GM04503 (cell line): ENCODE measurements at places on chromosomes 6 and 20.

- DNase-seq, result no peak
Measured at GRCh38 chr6:157614026-157614568, 208.9 kb upstream of the SNX9 start.

DNA sequence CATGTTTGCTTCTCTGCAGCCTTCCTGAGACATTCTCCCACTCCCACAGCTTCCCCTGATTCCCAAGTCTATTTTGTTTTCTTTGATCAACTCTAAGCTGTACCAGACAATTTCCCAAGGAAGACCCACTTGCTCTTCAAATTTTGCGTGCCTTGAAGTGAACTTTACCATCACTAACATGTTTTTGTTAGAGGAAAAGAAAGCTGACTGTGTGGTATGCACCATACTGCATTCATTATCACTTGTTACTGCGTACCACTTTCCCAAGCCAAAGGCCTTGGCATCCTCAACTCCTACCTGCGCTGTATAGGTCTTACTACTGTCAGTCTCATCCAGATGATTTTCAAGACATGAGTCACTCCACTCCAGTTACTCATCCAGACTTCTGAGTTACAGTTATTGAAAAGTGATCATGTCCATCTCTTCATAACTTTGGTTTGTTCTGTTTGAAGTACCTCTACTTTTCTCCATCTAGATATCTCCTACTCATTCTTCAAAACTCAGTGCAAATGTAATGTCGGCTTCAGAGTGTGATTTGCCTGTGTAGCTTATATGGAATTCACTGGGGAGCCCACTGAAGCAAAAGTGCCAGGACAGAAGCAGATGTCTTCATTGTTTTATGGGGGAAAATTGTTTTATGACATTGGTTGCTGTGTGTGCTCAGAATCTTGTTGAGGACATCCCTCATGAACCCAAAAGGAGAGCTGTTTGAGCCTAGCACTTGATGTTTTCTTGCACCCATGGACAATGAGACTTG, 5.2 kb downstream of the RPS12 start:
- no peak for DNase-seq

GRCh38 chr6:11140056-11140455, 28.5 kb upstream of the ERVFRD-1 start:
- DNase-seq, result no peak

DNA sequence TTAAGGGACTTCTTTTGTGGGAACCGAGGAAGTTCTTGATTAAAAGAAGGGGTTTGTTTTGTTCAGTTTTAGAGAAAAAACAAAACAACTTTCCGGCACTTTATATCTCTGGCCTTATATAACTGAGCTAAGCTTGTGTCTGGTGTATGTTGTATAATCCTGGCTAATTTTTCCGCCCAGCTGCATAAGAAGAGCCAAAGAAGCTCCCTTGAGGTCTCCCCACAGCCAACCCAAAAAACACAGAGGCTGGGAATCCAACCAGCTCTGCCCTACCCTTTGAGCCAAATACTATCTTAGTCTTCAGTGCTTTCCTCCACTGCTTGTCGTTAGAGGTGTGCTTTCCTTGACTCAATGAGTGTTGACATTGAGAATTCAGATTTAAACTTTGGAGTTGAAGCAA, 45.5 kb upstream of the RNF146 start:
- no peak for DNase-seq

DNA sequence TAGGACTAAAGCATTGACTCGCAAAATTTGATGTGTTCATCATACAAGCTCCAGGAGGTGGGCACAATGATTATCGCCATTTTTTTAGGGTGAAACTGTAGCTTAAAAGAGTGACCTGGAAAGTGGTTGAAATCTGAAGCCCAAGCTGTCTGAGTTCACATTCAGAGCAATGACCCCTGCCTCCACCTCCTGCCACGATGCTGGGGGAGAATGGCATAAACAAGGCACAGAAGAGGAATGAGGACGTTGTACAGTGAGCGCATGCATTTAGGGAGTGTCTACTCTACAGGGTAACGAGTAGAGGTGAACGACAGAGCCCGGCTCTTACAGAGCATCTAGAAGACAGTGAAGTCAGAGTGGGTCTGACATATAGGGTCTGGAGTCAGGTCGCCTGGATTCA, 37.2 kb downstream of the CNKSR3 start:
- no peak for DNase-seq

- DNase-seq, result no peak
Measured at GRCh38 chr6:167325766-167326165, 880 bp downstream of the TTLL2 start.

GRCh38 chr20:3595541-3595940, 67.7 kb downstream of the GFRA4 start:
- DNase-seq, result no peak

- DNase-seq, result no peak
Measured at GRCh38 chr6:119224095-119224701, 125.4 kb downstream of the MAN1A1 start.

DNA sequence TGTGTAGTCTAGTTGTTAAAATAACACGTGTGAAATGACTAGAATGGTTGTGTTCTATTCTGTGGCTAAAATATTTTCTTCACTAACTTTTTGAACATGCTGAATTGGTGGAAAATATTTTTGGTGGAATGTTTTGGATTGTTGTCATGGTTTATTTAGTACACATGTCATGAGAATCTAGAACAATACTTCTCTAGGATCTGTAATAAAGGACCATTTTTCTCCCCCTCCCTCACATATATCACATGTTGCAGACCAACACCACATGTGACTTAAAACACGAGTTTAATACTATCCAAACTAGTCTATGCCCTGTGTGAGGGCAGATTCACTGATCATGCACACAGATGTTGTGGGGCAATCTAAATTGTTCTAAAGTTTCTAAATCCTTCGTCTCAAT, 29.2 kb downstream of the FIG4 start:
- peak; percentile 42 for DNase-seq

- DNase-seq, result peak; percentile 54
Measured at GRCh38 chr6:30263734-30264133, 50.5 kb upstream of the TRIM26 start.

GRCh38 chr6:71224011-71224410, 64.6 kb upstream of the OGFRL1 start:
- DNase-seq, result no peak

DNA sequence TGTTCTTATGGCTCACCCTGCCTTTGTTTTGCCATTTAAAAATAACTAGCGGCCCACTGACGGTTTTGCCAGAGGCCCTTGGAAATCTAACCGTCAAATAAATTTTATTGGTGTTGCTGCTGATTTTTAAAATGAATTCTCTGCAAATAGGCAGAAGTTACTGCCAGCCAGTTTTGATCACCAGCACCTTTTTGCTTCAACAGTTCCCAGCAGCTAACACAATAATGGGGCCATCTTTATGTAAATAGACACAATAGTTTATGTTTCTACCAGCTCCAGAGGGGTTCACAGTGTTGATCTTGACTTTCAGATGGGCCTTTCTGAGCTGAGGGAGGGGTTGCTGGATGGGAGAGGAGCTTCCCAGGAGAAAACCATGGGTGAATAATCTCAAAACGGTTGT, 11.2 kb downstream of the CD83 start:
- DNase-seq, result no peak

- no peak for DNase-seq
Measured at GRCh38 chr20:54153041-54153327, 20.8 kb downstream of the CYP24A1 start.
